ENCODE measurements at places on chromosomes 11 and 22. TPM values are rescaled to one million over a fixed set of nuclear protein-coding genes. Genes with fewer than 3 reads are reported as not detected.

GRCh38 chr11:79209540-79210266, 231.1 kb downstream of the TENM4 start:
- no peaks in the 10 kb centered on the region for H3K27me3 ChIP-seq
- no peak overlapping the region for H3K4me3 ChIP-seq
- H3K36me3 ChIP-seq = no peaks in the 10 kb centered on the region
- no peak overlapping the region for H3K27ac ChIP-seq

DNA sequence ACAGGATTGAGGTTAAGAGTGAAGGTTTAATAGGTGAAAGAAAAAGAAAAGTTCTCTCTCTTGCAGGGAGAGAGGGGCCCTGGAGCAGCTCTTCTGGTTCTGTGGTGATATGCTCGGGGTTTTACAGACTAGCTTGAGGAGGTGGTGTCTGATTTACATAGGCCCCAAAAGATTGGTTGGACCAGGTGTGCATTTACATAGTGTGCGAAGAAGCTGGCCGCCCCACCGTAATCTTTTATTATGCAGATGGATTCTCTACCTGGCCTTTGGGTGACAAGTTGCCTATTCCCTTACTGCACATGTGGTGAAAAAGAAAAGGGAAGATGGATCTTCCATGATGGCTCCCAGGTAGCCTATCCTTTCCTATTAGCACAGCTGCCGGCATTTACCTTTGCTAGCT, 219.9 kb upstream of the GRIA4 start:
- peak; percentile 51 for DNase-seq
- H3K4me1 ChIP-seq = peaks cover 36% of the 10 kb centered on the region
- H3K4me3 ChIP-seq = peak overlapping the region; percentile 50
- no peaks in the 10 kb centered on the region for H3K27me3 ChIP-seq

Gene LMO2
- total RNA-seq = 3.4 TPM

Gene CSNK2A3
- 1.1 TPM for total RNA-seq

GRCh38 chr11:76793391-76794291, 10.5 kb downstream of the TSKU start:
- H3K27ac ChIP-seq = peak overlapping the region; percentile 68
- H3K36me3 ChIP-seq = peaks cover 44% of the 10 kb centered on the region
- no peak overlapping the region for H3K4me3 ChIP-seq
- DNase-seq = no peak
- H3K27me3 ChIP-seq = no peaks in the 10 kb centered on the region
- H3K4me1 ChIP-seq = peaks cover 47% of the 10 kb centered on the region

All from WTC11 (cell line).